ENCODE measurements at places on chromosomes 2 and 18.

- DNase-seq, result no peak
These were observed 80.8 kb upstream of the LPIN2 start for GRCh38 chr18:3093624-3094337.

- no peak for DNase-seq
These were observed 157.6 kb downstream of the TDRD15 start for GRCh38 chr2:21281384-21281783.

GRCh38 chr18:28834889-28835288 lies 658.0 kb upstream of the CDH2 start:
- no peak for DNase-seq

DNA sequence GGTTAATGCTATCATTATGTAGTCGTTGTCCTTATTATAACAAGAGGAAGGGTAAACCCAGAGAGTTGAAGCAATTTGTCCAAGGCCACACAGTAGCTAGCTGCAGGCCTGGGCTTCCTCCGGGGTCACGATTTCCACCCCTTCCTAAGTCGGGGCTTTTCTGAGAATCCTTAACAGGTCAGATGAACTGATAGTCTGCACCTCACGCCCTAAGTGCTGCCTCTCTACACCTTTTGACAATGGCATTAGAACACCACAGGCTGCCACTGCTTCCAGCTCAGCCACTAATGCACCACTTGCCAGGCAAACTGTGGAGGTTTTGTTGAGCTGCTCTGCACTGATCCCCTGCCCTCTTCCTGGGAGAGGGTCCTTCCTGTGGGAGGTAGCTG lies 37.7 kb downstream of the FOSL2 start:
- DNase-seq, result no peak

DNA sequence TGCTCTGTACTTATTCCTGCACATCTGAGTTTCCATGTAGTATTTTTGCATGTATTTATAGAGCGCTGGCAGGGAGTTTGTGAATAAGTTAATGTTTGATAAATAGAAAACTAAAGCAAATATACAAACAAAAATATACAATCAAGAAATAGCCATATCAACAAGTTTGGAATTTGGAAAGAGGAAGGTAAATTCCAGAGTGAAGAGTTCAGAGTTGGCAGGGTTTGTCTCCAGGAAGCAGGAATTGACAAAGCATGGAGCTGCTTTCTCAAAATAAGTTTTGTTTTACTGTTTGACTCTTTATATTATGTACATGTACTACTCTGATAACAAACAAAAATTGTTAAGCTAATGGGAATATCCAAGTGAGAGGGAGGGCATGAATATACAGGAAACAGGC lies 80.3 kb downstream of the SPOPL start:
- DNase-seq, result no peak

DNA sequence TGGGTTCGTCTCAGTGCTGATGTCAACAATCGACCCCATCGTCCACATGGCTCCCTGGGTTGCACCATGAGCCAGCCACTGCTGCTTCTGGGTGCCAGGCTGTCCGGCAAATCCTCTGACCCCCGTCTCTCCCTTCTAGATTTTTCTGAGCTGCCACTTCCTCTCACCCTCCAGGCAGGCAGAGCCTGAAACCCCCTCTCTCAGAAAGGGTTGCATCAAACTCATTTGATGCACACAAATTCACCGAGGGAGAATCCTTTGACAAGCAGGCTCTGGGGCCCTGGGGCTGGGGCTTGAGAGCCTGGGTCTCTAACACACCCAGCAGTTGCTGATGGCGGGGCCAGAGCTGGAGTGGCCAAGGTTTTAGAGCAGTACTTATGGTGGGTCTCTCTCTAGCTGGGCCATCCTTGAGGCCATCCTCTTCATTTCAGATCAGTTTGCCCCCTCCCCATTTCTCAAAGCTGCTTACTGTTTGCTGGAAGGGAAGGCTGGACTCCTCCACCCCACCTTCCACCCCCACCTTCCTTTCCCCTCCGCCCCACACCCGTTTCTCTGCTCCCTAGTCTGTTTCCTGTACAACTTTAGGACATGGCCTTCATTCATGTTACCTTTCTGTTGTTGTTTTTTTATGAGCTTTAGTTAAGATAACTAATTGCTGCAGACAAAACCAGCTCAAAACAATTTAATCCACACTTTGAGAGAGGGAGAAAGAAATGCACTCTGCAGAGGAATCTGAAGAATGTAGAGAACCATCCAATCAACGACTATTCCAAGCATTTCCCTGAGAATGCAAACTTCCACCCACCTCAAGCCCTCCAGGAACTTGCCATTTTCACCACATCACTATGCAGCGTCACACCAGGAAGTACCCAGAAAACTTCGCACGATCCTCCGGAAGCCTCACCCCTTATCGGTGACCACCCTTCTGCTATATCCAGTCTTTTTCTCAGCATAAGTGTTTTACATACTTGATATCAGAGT lies 69.5 kb downstream of the ARL4C start:
- no peak for DNase-seq

DNA sequence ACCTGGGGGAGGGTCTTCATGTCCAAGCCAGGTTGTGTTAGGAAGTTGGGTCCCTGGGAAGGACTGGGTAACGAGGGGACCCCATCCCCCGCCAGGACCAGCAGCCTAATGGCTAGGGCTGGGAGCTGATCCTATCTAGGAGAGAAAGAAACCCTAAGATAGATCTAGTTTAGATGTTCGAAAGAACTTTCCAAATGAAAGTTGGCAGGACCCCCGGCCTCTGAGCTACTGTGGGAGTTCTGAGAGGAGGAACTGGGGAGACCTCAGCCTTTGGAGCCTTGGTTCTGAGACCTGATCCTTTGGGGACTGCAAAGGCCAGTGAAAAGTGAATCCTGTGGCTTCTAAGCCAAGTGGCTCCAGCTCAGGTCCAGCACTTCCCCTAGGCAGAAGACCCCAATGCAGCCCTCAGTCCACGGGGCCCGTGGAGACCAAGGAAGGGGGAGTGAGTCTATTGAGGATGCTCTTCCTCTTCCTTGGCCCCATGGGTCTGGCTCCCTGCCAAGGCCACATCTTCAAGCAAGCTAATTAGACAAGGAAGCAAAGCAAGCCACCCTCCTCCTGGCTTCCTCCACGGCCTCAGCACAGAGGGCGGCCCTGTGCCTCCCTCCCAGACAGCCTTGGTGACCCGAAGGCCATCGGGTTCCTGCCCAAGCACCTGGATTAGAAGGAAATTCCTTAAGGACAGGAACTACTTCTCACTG lies 23.5 kb downstream of the CCT7 start:
- no peak for DNase-seq

GRCh38 chr2:61645911-61646310 lies 107.8 kb upstream of the XPO1 start:
- DNase-seq, result no peak

DNA sequence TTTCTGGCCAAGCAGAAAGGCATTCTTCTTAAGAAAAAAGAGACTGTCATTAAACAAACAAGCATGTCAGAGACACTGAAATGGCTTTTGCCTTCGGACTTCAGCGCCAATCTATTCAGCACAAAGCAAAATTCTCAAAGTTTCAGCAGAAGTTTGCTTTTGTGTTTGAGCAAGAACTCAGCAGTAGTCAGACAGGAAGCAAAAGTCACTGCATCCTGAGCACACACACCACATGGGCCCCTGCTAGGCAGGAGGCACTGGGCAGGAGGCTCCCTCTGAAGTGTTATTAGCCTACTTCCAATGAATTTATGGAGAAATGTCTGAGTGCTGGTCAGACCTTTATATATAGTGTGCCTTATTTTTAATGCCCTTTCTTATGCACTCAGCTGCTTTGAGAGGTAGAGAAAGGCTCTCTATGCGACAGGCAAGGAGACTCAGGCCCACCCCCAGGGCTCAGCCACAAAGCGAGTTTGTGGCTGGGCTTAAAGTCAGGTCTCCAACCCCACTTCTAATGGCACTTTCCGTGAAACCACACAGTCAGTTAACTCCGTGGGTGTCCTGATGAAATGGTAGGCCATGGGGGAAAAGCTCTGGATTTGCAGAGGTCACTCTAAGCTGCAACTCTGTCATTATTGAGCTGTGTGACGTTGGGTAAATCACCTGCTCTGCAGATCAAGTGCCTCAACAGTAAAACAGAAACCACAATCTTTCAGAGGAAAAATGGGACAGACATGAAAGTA lies 161.0 kb upstream of the TMEM200C start:
- no peak for DNase-seq

GRCh38 chr2:170405326-170405725 lies 227.4 kb downstream of the MYO3B start:
- DNase-seq, result no peak

- DNase-seq, result no peak
These were observed 133.5 kb upstream of the IL1R2 start for GRCh38 chr2:101858246-101858645.

DNA sequence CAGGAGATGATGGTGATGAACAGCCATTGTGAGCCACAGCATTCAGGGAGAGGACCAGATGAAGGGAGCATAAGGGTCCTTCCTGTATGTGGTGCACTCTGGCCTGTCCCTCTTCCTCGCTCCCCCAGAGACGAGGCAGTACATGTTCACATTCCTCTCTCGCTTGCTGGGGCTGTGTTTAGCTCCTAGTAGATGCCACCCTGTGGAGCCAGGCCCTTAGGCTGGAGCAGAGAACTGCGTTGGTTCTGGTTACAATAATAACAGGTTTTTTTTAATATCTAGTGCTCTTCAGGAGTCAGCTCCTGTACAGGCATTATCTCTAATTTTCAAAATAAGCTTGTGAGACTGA lies 171.1 kb upstream of the MYT1L start:
- no peak for DNase-seq

All from T-helper 2 cell (primary cell).